ENCODE measurements at places on chromosomes 5 and 9. TPM values are rescaled to one million over a fixed set of nuclear protein-coding genes. Genes with fewer than 3 reads are reported as not detected.

IFNA2 gene
- not detected for total RNA-seq

SLC25A2 gene
- total RNA-seq: not detected

SLC6A19 gene
- total RNA-seq: 0.07 TPM

CMYA5 gene
- 0.53 TPM for total RNA-seq

CNTNAP3 gene
- 12.7 TPM for total RNA-seq

DOK3 gene
- 4.2 TPM for total RNA-seq

CYLC2 gene
- not detected for total RNA-seq

SCGB3A1 gene
- total RNA-seq: not detected

Data from A549 treated with ZK216348 at 1 μM for 4 hours (cell line).